HCEC 1CT (cell line): ENCODE measurements at places on chromosomes 1 and 21.

DNA sequence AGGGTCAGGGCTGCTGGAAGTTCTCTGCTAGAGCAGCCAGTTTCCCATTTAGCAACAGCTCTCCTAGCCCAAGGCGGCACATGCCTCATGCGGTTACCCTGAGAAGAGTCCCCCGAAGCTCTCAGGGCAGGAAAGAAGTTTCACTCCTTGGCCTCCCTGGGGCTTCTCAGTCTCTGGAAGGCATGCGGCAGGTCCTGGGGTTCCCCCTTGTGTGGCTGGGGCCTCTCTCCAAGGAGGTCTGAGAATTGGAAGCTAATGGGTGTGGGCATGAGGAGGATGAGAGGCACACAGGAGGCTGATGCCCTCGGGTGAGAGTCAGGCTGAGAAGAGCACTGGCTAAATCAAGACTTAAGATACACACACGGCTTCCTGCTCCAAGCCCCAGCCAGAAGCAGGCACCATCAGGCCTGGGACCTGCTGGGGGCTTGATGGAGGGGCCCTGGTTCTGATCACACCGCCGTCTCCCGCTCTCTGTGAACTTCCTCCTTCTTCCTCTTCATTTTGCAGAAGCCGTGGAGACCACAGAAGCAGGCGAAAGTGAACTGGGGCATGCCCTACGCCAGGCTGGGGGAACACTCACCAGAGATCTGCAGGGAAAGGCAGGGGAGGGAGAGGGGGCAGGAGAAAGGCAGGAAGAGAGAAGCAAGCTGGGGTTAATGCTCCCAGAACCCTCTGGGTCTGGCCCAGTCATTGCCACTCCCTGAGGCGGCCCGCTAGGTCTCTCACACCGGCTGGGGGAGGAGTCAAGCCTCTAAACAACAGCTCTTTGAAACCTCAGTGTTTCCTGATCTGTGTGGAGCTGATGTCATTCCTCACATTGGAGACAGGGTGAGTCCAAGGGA, 15.1 kb downstream of the BLACAT1 start:
- no peak for DNase-seq

DNA sequence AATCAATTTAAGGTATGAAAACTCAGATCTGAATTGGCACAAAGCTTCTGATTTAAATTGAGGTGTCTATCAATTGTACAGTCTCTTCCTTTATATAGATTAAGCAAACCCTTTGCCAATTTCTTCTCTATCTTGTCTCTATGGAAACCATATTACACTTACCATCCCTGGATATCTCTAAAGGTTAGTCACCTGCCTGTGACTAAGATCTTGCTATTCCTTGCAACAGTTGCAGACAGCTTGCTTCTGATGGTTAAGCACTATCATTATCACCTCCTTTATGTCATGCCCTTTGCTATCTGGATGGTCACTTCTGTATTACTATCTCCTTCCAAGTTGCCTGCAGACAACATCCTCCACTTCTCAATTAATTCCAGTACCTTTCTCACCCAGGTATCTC, 998.6 kb upstream of the B3GALT2 start:
- DNase-seq, result no peak

- no peak for DNase-seq
These were observed 172.7 kb downstream of the PTPRU start for GRCh38 chr1:29408831-29409605.

DNA sequence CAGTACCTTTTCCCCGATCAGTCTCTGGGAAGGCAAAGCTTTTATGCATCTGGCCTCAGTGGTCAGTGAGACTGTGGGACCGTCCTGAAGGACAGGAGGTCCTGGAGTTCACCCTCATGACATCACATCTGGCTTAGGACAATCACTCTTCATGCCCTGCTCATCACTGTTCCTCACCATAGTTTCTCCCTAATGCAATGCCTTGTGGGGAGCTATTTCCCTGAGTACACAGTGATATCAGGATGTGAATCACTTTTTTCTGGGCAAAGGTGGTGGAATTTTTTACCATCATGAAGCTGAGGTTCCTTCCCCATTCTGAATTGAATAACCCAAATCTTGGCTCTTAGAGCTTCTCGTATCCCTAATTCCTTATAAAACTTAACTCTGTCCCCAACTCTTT, 34.8 kb upstream of the CFAP126 start:
- no peak for DNase-seq

GRCh38 chr1:223771814-223772770, 59.8 kb downstream of the CAPN2 start:
- DNase-seq, result peak; percentile 87

DNA sequence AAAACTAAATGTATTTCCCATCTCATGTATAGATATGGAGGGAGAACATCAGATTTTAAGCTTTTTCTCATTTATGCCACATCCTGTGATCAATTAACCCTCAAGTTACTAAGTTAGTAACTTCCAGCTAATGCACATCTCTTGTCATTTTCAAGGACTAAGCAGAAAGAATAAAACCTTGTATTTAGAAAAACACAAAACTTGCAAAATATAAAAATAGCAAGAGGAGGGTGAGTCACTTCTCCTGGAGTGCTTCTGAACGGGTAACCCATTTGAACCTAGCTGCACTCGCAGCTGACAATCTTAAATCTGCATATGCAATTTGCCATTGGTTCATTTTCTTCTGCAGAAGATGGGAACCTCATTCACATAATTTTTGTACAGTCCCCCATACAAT, 500.5 kb downstream of the SETD4 start:
- DNase-seq, result peak; percentile 68

DNA sequence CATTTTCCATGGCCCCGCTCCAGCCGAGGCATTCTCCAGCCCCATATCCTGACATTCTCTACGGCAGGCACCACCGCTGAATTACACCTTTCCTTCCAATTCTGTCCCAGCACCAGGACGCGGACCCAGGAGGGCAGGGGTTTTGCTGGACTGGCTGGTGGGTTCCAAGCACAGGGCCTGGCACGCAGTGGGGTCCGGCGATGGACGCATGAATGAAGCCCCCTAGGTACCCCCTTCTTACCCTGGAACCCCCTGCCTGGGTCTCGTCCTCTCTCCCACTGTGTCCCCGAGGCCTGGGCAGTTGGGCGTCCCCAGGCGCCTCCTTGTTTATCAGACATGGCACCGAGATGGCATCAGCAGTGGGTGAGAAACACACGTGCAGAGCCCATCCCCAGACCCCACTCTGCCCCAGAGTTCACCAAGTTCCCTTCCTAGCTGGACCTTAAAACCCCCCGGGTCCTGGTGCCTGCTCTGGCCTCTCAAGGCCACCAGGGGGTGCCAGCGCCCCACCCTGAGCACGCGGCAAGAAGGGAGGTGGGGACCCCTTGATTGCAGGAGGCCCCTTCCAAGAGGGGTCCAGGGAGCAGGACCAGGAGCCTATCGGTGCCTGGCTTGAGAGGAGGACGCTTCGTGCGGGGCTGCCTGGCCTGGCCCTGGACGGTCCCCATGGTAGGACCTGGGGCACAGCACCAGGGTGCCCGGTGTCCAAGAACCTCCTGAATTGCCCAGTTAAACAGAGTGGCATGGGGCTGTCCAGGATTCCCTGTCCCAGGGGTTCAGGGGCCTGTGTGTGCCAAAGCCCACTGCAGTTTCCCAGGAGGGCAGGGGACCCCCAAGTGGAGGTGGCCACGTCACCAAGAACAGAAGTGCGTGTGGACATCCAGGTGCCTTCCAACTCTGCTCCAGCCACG, 46.1 kb downstream of the MEGF6 start:
- DNase-seq, result no peak

GRCh38 chr1:211705467-211706091, 30.2 kb upstream of the NEK2 start:
- peak; percentile 3 for DNase-seq

DNA sequence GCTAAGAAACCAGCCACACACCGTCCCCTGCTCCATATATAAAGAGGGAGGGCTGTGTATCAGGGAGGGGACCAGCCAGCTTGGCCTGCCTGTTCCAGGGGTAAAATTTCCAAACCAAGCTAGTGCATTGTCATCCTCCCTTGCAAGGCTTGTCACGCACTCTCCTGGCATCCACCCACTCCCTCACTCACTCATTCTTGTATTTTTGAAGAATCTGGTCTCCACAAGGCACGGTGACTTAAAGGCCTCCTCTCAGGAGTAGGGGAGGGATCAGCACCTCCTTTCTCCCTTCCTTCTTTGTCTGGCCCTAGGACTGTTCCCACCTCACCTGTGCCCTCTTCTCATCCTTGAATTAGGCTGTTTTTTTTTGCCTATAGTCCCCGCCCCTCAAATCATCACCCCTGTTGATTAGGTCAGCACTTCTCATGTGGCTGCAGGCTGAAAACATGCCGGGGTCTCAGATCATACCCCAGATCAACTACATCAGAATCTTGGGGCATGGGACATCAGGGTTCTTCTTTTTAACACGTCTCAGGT, 5.0 kb downstream of the ABCA4 start:
- no peak for DNase-seq

- DNase-seq, result no peak
These were observed 20.0 kb upstream of the SYT6 start for GRCh38 chr1:114173680-114174079.

DNA sequence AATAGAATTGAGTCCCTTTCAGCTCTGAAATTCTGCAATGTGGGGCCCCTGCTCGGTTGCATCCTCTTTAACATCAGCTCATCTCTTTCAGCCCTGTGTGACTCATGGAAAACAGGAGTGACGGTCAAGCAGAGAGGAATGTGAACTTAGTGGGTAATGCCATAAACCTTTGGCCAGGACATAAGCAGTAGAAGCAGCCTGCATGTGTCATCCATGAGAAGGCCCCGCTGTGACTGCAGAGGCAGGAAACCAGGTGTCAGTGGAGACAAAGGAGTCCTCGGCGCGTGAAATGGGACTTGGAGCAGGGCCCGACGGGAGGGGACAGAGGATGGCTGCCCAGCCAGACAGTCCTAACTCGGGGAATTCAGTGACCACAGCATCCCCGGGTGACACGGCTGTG, 21.1 kb upstream of the EPHB2 start:
- peak; percentile 83 for DNase-seq

GRCh38 chr1:46530791-46531409, 20.5 kb downstream of the KNCN start:
- DNase-seq, result peak; percentile 27

- no peak for DNase-seq
These were observed 405.7 kb downstream of the NTNG1 start for GRCh38 chr1:107546576-107546975.

DNA sequence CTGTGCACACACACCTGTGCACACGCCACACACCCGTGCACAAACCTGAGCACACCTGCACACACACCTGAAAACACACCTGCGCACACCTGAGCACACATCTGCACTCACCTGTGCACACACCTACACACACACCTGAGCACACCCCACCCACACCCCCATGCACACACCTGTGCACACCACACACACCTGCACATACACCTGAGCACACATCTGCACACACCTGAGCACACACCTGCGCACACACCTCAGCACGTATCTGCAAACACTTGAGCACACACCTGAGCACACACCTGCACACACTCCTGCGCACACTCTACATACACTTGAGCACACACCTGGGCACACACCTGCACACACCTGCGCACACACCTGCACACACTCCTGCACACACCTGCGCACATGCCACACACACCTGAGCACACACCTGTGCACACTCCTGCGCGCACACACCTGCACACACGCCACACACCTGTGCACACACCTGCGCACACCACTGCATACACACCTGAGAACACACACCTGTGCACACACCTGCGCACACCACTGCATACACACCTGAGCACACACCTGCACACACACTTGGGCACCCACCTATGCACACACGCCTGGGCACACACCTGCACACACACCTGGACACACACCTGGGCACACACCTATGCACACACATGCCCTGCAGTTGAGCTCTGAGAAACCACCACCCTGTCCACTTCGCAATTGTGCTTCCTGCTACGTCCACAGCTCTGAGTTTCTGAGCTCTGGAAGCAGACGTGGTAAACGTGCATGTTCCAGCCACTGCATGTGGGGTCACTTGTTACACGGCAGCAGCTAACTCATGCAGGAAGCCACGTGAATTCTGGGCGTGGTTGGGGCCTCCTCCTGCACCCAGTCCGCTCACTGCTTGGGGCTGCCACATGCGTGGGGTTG, 8.0 kb upstream of the C1orf159 start:
- peak; percentile 23 for DNase-seq

DNA sequence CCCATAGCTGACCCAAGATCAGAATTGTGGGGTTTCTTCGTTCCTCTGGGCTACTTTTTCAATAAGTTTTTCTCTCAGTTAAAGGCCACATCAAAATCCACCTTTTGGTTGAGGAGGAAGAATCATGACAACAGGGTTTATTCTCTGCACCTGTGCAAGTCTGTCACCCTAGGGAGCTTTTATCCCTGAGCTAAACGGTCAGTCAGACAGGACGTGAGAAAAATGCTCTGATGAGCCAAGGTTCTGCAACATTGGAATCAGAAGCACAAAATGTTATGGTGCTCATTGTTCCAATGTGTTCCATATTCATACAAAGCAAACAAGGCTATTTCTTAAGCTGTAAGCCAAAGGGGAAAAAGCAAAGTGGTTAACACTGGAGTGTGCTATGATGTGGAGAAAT, 7.4 kb upstream of the ERICH3 start:
- no peak for DNase-seq

- no peak for DNase-seq
These were observed 98.2 kb downstream of the DHRS3 start for GRCh38 chr1:12519693-12520364.

DNA sequence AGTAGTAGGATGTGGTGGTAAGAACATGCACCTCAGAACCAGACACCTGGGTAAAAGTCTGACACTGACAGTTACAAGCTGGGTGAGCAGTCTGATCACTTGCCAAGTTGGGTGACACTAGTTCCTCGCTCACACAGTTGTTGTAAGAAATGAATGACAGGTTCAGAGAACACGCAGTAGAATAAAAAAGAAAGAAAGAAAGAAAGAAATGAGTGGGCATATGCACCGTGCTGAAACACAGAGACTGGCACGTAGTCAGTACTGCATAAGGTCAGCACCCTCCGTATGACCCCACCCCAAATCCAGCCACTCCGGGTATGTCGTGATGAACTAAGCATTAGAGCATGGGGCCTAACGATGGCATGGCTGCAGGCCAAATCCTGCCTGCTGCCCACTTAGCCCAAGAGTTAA, 90.6 kb downstream of the GLUL start:
- no peak for DNase-seq

- DNase-seq, result no peak
These were observed 15.0 kb downstream of the CRNN start for GRCh38 chr1:152398812-152399698.

DNA sequence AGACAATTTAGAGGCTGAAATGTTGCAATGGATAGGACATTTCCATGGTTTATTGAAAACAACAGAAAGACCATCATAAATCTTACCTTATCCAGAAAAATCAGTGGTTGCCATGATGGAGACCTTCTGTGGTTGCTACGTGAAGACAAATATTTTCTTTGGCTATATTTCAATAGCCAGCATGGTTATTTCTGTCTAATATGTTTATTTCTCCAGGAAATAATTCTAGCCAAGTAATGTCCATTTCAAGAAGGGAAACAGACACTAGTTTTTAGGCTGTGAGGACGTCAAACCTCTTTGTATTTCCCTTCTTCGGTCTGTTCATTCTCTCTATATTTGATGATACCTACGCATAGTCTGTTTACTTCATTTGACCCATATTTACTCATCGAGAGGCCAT, 49.2 kb upstream of the NFASC start:
- no peak for DNase-seq
